LHCN-M2 (cell line): ENCODE measurements at places on chromosomes 2 and 18. TPM values are rescaled to one million over a fixed set of nuclear protein-coding genes. Genes with fewer than 3 reads are reported as not detected.

GRCh38 chr2:64036034-64036705 is 16.9 kb upstream of the VPS54 start:
- peak; percentile 75 for DNase-seq

DNA sequence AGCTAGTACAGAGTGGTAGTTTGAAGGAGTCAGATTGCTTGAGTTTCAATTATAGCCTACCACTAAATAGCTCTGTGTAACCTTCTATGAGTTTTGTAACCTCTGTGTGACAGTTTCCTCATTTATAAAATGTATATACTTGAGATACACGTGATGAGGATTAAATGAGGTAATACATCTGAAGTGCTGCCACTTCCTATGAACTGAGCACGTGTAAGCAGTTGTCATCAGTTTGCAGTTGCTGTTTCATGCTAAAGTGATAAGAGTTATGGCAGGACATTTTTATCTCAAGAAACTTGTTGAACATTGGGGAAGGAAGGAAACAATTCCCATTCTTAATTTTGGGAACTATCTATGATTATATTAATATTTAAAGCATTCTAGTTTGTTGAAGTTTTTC is 38.5 kb downstream of the CARF start:
- peak; percentile 7 for DNase-seq

DNA sequence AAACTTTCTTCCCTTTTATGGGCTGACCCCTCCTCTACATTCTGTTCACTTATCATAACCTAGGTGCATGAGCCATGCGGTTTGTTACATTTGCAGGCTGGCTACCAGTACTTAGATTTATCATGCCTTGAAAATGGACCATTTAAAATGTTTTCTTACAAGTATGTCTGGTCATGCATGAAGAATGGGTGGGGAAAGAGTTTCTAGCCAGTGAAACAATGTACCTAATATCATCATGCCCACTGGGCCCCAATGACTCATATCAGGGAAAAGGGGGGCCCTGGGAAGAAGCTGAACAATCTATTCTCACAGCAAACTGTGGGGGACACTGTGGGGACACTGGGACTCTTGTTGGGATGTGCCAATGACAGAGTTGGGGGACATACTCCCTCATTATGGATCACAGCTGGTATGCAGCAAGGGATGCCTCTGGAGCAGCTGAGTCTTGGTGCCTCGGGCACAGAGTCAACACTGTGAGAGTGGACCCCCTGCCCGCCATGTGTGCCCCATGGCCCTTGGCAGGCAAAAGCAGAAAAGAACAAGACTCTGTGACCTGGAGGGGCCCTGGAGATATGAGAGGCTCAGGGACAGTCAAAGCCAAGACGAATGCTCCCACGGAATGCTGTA is 156.3 kb downstream of the ZNF516 start:
- no peak for DNase-seq

DNA sequence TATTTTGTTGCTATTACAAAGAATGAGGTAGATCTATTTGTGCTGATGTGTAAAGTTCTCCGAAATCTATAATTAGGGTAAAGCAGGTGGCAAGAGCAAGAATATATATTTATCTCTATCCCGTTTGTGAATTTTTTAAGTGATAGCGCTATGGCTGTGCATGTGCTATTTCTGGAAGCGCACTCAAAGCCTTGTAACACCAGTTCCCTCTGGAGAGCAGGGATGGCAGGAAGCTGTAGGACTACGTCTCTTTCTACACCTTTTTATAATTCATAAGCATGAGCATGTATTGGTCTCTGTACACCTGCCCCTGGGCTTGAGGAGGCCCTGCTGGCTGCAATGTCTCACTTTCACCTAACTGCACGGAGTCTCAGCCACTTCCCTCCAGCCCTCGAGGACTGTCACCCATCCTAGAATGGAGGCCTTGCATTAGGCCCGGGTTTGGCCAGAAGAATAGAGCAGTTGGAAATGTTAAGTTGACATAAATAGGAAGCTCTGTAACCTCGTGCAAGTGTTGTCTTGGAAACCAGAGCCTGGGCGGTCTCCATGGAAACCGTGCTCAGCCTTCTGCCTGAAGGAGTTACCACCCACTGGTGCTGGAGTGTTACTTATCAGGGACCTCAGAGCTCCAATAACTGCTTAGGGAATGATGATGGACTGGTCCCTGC is 20.9 kb downstream of the ITM2C start:
- DNase-seq: peak; percentile 7

DNA sequence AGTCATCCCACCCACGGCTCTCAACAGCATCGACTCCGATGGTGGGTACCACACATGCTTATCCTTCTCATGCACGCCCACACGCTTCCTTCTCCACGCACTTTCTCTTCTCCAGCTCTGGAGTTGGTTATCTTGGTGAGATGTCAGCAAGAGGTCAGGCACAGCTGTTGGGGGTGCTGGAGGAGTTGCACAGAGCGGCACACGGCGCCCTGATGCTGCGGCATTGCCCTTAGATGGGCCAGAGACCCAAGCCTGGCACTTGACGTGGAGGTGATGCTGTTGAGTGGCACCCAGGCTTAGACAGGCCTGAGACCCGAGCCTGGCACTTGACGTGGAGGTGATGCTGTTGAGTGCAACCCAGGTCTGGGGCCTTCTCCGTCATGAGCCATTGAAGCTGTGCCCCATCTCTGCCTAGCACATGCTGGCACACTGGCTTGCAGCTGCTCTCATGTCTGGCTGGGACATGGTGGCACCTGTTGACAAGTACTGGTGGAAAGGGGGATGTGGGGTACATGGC is 83.2 kb downstream of the DGKD start:
- DNase-seq: no peak

- DNase-seq: no peak
Measured at GRCh38 chr18:11020877-11021414, 128.4 kb downstream of the PIEZO2 start.

DNA sequence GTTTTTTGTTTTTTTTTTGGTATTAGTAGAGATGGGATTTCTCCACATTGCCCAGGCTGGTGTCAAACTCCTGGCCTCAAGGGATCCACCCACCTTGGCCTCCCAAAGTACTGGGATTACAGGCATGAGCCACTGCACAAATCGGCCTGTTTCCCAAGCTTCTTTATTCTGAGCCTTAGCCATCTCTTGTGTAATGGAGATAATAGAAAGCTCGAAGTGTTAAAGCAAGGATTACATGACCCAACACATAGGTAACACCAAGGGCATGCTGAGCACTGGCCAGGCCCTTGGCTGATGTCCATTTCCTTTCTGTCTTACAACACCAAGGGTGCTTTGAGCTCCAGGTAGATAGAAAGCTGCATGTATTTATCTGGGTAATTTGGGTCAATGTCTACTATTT is 187.8 kb upstream of the MEX3C start:
- DNase-seq: no peak

GRCh38 chr2:53235836-53236582 is 531.6 kb upstream of the CHAC2 start:
- no peak for DNase-seq

DNA sequence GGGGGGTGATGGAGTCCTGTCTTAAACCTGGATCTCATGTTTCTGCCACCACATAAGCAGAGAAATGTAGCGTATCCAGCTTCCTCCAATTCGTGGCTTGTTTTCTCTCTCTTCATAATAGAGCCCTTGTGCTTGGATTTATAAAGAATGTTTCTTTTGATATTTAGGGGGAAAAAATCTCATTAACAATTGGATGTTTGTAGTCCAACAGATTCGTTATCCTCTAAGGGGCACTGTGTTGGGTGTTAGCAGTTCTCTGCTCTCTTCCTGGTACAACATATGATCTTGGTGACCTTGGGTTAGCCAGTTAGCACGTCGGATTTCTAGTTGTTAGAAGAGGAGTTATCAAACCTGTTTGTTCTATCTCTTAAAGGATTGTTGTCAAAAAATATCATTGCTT is 127.8 kb downstream of the FMNL2 start:
- no peak for DNase-seq

DNA sequence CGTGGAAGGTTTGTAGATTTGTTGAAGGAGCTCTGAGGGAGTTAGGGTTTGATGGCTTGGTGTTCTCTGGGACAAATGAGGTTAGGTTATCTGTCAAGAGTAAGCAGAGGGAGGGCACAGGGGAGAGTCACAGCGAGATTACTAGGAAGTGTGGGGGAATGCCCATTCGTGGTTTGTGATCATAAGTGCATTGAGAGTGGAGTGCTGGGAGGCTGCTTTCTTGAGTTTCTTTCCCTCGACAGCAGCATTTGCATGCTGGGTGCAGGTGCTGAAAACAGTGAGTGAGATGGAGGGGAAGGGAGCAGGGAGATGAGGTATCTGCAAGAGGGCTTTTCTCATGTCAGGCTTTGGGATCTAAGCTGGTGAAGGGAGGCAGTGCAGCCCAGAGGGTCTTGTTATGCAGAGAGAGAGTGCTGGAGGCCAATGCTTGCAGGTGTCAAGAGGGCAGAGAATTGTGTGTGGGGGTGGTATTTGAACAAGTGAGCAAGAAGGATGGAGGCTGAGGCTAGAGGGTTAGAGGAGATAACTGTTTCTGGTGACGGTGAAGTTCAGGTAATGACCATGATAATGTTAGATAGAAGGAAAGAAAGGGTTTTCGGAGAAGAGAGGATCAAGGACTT is 8.8 kb downstream of the RALB start:
- no peak for DNase-seq

GRCh38 chr2:111178730-111179405 is 58.2 kb downstream of the BCL2L11 start:
- DNase-seq: peak; percentile 65

FBXO36 gene
- 3.1 TPM in 2 replicates for total RNA-seq

STPG4 gene
- total RNA-seq: 0.17 and 0.19 TPM in 2 replicates

STARD7 gene
- total RNA-seq: 168 and 171 TPM in 2 replicates

TFCP2L1 gene
- total RNA-seq: 0.06 TPM in 1 of 2 replicates, not detected in the other

DSC3 gene
- not detected in 2 replicates for total RNA-seq

REV1 gene
- 13.9 and 19.0 TPM in 2 replicates for total RNA-seq

UGT1A10 gene
- total RNA-seq: not detected in 2 replicates

CPS1 gene
- total RNA-seq: 30.8 and 36.4 TPM in 2 replicates

IL1RL2 gene
- total RNA-seq: 0.57 and 1.2 TPM in 2 replicates
